Midbrain (tissue), 1 donor: ENCODE measurements at places on chromosomes 5 and 9.

- no peak for DNase-seq
Measured at GRCh38 chr5:51556833-51557232, 173.6 kb downstream of the ISL1 start.

GRCh38 chr5:33048315-33048714 is 337.2 kb downstream of the NPR3 start:
- DNase-seq, result no peak

- DNase-seq, result no peak
Measured at GRCh38 chr9:91603932-91604331, 180.3 kb upstream of the NFIL3 start.

- no peak for DNase-seq
Measured at GRCh38 chr5:53041740-53042139, 52.6 kb downstream of the ITGA2 start.

DNA sequence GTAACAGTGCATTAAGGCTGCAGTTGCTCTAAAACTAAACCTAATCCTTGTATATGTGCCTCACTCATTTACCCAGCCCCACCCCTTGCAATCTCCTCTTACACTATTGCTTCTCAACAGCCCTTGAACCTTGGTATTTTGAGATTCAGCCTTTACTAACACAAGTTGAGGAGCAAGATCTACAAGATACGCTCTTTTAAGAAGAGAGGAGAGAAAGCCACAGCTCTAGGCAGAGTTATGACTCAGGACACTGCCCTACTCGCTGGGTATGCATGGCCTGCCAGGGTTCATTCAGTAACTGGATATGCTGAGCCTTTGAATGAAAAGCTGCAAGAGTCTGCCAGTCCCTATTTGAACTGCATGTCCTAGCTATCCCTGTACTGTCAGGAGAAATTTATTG is 219.5 kb downstream of the PCSK5 start:
- no peak for DNase-seq

DNA sequence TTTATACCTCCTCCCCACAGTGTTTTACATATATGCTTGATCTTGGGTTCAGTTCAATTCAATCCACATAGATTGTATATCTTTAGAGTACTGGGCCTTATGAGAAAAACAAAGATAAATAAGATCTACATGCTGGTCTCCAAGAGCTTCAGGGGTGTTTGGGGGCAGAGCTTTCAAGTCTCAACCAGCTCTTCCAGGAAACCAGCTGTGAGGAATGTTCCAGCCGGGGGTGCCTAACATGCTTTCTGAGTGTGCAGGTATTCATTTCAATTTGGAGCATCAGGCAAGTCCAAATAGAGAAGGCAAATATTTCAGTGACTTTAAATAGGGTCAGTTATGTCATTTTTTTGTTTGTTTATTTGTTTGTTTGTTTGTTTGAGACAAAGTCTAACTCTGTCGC is 5.7 kb upstream of the RAPGEF1 start:
- no peak for DNase-seq

DNA sequence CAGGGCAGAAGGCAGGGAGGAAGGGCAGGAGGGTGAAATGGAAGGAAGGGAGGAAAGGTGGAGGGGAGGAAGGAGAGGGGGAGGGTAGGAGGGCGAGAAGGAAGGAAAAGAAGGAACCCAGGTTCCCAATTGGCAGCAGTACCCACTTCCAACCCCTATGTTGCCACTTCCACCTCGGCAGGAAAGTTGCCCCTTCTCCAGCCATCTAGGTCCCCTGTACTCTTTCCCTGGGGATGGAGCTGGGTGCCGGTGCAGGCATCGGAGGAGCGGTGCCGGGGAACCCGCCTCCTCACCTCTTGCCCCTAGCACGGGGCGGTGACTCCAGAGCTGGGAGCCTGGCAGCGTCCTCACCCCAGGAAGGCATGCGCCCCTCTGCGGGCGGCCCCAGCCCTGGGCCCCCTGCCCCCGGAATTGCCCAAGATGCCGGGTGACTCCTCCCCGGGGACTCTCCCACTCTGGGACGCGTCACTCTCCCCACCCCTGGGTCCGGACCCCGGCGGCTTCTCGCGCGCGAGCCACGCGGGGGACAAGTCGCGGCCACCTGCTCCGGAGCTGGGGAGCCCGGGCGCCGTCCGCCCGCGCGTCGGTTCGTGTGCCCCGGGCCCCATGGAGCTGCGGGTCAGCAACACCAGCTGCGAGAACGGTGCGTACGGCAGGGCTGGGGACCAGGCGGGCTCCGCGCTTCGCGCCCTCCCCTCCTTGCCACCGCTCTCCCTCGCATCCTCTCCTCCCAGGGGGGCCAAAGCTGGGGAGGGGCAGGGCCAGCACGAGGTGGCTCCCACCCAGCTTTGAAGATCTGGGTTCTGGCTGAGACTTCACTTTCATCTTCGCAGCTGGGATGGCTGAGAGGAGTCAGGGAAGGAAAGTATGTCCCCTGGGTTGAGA is at the start of gene NIPAL4:
Gene NIPAL4 (plus strand): TSS at position 499 of the 885 bp plus-strand sequence. CDS start 108 bp downstream, at position 607.
- peak; percentile 26 for DNase-seq

GRCh38 chr9:130051855-130052254 is 1.9 kb upstream of the GPR107 start:
- DNase-seq, result no peak

GRCh38 chr9:124749781-124750180 is 21.3 kb downstream of the NR6A1 start:
- DNase-seq, result no peak

- DNase-seq, result no peak
Measured at GRCh38 chr5:36360307-36360706, 58.6 kb upstream of the RANBP3L start.

DNA sequence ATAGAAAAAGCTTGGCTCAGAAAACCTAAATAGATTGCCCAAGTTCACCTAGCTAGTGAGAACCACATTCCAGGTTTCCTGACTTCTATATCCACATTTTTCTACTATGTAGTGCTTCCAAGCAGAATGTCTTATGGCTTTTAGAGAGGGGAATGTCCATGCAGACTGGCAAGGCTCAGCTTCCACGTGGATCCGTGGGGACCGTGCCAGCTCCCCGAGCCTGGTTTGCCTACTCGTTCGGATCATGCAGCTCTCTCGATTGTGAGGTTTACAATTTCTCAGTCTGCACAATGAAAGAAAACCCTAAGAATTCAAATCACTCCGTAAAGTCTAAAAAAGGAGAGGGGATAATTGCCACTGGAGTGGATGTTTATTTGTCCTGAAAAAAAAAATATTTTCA is 256.5 kb upstream of the NR4A3 start:
- DNase-seq, result peak; percentile 14

DNA sequence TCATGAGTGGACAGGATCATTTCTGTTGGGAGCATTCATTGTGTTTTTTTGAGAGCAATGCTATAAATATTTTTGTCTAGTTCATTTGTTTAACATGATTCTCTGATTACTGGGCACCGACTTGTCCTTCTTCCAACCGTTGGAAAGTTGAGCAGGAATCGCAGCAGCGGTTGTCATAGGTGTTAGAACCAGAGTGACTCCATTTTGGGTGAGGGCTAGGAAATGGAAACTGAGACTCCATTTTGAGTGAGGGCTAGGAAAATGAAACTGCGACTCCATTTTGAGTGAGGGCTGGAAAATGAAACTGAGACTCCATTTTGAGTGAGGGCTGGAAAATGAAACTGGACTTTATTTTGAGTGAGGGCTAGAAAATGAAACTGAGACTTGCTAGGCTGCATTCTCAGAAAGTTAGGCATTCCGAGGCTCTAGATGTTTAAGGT is 100.6 kb downstream of the ICE1 start:
- DNase-seq, result no peak

- no peak for DNase-seq
Measured at GRCh38 chr5:37971483-37972024, 131.7 kb upstream of the GDNF start.

DNA sequence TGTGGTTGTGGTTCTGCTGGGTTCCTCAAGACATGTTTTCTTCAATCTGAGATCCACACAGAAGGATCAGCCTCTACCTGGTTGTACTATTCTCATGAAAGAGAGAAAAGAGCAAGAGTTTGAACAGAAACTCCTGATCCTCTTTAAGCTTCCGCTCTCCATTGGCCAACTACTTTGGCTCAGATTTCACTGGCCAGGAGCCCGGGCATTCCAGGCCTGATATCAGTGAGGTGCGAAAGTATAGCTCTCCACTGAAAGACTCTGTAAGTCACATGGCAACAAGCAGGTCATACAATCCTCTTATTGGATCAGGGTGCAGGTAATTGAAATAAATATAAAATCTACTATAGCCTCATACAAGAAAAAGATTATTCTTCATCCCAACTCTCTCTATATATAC is 920.5 kb downstream of the TLE4 start:
- no peak for DNase-seq

- no peak for DNase-seq
Measured at GRCh38 chr9:113632776-113633590, 169.5 kb downstream of the RGS3 start.

DNA sequence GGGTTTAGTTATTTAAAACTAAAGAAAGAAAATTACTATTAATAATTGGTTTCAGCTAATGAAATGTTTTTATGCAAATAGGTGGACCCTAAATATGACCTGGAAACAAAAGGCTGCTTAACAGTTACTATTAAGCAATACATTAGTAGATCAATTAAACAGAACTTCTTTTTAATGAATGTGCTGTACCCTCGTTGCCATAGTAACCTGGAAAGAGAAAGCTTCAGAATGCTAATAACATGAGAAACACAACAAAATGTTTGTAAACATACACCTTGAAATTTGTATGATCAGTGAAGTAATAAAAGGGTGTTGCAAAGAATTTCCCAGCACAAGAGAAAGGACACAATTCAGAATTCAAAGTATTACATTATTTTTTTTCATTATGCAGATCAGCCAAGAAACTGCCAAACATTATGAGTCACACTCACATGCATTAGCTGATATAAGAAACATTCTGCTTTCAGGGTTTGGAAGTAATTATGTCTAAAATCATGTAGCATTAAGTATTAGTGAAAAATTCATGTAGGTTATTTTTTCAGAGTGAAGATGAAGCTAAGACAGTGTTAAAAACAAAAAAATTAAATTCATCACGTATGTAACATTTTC is 348.3 kb downstream of the ISL1 start:
- DNase-seq, result no peak

DNA sequence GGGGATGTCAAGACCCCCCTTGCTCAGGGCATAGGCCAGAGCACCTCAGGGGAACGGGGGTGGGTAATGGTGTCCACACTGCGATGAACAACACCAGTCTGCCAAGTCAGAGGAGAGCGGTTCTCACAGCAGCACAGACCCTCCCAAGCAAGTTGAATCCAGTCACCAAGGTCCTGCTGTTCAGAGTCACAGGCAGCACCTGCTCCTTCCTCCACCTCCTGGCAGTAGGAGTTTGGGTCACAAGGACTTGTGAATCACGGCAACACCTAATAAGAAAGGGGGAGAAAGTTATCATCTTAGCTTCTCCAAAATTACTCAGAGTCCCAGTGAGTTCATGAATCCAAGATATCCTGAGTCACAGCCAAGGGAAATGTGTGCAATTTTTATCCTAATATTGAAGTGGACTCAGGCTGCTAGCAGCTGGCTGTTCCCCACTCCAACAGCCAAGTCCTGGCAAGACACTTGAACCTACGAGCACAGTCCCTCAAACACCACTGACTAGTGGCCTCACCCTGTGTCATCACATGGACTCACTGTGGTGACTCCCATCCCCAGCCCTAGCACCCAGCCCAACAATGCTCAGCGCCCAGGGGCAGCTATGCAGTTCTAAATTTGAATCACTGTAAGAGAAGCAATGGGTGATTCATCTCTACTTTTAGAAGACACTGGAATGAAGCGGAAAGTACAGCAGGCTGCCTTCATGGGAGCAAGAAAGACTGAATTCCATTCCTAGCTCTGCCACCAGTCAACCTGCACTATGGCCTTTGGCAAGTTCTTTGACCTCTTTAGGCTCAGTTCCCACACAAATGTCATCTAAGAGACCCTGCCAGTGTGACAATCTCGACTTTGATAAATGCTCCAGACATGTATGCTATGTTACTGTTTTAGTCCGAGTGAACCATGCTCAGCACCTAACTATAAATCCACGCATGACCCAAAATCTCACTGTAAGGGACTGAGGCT is 113.7 kb downstream of the KLHL3 start:
- no peak for DNase-seq

DNA sequence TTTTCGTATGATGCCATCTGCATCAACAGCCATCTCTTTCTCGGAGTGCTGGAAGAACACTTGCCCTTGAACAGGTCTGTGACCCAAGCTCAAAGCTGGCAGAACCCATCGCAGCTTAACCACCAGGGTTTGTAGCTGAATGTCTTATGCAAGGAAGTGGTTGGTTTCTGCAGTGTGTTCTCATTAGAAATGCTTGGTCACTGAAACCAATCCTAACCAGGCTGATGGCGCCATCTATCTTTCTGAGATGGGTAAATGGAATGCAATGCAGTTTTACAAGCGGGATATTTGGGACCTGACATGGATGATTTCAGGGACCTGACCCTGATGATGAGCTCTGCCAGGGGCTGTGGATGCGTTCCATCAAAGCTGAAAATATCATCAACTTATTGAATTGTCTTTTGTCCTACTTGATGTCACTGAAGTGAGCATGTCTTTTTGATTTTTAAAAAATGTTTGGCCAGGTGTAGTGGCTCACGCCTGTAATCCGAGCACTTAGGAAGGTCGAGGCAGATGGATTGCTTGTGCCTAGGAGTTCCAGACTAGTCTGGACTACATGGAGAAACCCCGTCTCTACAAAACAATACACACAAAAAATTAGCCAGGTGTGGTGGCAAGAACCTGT is 28.7 kb downstream of the DMRT3 start:
- DNase-seq, result peak; percentile 48

DNA sequence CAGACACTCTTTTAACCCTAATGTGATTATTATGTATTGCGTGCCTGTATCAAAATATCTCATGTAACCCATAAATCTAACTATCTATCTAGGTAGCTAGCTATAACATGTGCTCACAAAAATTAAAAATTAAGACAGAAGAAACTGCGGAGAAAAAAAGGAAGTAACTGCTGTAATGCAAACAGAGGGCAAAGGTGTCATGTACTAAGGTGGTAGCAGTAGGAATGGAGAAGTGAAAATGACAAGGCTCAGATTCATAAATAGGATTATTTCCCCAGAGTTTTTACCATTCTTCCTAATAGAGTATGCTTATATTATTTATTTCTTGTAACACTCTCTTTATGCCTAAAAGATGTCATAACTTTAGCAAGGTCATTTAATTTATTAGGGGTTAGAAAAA is 1527.5 kb upstream of the C9orf72 start:
- no peak for DNase-seq

DNA sequence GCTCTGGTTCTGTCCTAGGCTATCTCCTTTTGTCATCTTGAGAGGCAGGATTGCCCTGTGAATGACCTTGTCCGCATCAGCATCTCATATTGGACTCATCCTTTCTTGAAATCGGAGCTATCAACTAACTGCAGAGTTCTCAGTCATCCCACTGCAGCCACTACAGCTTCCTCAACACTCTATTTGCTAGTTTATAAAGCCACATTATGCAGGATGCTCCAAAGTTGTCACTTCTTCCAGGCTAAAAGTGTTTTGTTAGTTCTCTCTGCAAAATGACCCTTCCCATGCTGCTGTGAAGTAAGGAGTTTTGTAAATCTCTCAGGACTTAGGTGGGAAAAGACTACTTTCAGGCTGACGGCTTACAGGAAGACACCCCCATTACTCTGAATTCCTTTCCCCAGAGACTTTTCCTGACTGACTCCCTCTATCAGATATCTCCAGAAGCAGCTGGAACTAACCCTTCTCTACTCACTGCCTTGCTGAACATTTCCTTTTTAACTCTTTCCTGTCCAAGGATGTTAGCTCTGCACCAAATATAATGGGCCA is 257.6 kb downstream of the NFIB start:
- DNase-seq, result no peak

- DNase-seq, result no peak
Measured at GRCh38 chr5:170056561-170057267, 49.0 kb upstream of the FOXI1 start.

GRCh38 chr5:106171708-106172107 is 1499.0 kb downstream of the EFNA5 start:
- no peak for DNase-seq
